RWPE1 (cell line): ENCODE measurements at places on chromosomes 2 and 18.

- DNase-seq: no peak
Observed at GRCh38 chr2:224029876-224030275, 9.2 kb downstream of the SERPINE2 start.

- DNase-seq: no peak
Observed at GRCh38 chr2:60252581-60253150, 300.8 kb downstream of the BCL11A start.

DNA sequence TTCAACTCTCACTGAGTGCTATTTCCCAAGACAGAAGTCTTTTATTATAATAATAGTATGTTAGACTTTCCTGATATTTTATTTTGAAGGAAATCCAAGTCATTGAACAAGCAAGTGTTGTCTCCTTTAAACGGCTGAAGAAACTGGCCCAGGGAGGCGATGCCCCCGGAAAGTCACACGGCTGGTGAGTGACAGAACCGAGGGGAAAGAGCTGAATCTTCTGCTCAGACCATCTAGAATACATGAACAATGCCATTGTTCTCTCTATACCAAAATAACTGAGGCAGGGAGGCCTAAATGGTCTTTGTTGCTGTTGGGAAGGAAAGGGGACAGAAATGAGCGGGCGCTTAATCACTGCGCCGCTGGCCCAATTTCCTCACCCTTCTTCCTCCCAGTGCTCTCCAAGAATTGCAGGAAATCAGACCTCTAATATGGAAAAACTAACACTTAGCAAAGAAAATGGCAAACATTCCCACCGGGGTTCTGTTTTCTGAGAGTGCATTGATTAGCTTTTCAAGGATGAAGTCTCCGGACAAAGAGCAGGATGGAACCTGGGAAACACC is 101.5 kb downstream of the KLF7 start:
- DNase-seq: no peak

GRCh38 chr2:30422444-30423040 is 24.5 kb upstream of the LCLAT1 start:
- DNase-seq: no peak

GRCh38 chr2:100981011-100981410 is 21.1 kb upstream of the RPL31 start:
- no peak for DNase-seq

DNA sequence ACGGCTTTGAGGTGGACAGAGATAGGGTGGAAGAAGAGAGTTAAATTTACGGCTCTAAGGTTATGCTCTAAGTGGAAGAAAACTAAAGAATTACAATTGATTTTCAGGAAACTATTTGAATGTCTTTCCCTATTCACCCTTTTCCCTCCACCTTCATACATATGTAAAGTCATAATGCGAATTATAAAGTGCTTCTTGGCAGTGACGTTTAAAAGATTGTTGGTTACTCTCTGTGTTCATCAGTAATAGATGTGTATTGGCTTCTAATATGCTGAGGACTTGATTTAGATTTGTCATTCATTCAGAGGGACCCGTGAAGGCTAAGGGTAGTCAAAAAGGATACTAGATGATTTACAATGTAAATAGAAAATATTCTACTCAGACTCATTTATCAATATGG is 63.9 kb downstream of the ARHGAP28 start:
- no peak for DNase-seq

DNA sequence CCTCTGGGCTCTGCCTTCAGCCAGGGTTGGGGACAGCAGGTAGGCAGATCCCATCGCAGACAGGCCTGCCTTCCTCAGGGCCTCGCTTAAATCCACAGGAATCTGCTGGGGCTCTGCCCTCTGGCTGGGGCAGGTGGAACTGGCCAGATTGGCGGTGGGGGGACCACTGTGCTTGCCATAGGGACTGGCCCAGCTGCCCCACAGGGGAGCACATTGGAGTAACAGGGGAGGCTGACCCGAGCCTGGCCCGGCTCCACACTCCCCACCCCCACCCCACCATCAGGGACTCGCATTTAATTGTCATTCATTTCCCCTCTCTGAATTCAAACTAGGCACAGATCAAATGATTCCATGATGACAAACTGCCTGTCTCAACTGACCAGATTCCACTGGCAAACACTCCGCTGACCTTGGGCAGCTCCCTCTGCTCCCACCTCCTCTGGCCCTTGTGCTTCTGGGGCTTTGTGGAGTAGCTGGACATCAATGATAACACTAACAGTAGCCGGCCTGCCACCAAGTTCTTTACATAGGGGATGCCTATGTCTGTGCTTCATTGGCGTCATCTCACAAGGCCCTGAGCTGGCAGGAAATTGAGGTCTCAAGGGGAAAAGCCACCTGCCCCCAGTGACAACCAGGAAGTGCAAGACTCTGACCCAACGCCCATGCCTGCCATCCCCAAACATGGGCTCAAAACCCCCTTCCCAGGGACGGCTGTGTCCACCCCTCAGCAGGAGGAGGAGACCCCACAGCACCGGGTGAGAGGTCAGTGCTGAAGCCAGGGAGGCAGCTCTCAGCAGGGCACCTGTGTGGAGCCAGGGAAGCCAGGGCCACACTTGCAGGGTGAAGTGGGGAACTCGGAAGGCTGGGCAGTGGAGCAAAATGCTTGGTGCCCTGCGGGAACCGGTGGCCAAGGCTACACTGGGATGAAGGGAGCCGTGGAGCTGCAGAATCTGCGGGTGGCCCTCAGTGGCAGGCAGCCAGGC is 2.1 kb upstream of the B3GNT7 start:
- no peak for DNase-seq

- no peak for DNase-seq
Observed at GRCh38 chr2:20210462-20210861, 14.5 kb downstream of the SDC1 start.

DNA sequence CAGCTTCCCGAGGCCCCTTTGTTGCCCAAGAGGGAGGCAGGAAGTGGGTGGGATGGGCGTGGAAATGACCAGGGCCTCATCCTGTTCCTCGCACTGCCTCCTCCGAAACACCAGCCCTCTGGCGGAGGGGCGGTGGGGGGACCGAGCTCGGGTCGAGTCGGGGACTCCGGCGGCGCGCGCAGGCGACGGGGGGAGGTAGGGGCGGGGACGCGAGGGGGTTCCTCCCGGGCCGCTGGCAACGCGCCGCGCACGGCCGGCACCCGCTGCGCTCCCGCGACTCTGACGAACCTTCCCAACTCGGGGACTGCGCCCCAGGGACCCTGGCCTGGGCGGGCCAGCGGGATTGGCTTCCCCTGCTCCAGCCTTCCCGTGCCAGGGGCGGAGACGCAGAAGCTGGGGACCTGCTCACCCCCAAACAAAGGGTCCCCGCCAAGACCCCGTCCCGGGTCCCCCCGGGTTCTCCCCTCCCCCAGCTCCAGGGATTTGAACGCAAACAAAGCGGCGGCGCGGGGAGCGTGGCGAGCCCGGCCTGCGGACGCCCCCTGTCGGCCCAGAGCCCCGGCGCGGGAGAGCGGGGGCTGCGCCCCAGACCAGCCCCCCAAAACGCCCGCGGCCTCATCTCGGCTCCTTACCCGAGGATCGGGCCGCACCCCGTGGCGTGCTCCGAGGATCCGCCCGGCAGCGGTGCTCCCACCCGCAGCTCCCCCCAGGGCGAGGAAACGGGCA is 1.2 kb downstream of the SEMA4C start:
- peak; percentile 82 for DNase-seq

DNA sequence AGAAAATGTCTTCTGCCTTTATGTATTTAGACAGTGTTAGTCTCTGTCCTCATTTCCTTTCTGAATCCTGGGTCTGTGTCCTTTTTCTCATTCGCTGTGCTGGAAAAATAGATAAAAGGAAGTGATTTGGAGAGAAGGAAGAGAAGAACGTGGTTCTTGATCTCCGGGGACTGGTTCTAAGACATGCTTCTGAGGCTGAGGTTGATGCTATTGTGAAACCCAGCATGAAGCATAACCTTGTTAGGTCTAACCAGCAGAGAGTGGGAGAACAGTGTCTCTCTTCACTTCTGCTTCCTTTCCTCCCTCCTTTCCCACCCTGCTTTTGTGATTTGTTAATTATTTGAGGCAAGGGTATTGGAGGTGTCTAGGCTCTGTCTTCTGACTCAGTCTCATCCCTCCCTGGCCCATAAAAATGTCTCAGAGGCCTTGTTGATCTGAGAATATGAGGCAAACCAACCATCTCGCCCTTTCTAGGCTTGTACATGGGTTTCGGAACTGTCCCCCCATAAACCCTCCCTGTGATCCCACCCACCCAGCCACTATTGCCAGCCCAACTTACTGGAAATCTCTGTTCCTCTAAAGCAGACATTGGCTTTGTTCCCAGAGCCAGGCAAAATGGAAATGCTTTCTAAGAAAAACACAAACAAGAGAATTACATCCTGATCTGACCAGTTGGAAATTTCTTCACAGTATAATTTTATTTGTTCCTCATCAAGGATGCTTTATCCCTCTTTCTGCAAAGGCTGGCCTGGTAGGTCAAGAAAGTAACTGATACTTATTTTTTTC is 360.6 kb upstream of the TNP1 start:
- no peak for DNase-seq

DNA sequence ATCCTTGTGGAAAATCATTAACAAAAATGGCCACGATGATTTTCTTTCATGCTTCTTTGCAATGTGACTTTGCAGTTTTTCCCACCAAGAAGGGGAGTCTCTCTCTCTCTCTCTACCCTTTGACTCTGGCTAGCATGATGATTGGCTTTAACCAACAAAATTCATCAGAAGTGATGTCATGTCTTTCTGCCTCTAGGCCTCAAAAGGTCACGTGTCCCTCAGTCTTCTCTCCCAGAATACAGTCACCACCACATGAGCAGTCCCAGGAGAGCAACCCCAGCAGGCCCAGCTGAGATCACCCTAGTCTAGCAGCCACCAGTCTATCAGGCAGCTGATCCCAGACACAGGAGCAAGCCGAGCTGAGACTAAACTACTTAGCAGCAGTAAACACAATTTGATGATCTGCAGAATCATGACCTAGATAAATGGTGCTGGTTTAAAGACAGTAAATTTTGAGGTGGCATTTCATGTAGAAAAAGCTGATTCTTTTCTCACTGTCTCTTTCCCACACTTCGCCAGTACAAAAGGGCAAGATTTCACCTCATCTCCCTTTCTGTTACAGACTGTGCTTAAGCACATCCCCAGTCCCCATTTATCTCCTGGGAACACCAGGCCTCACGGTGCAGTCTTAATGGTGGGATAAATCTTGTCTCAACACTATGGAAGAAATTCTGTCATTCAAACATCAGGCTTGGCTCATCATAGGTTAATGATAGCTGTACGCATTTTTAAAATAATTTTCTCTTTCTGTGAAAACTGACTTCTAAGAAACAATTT is 132.7 kb downstream of the SCG2 start:
- no peak for DNase-seq

DNA sequence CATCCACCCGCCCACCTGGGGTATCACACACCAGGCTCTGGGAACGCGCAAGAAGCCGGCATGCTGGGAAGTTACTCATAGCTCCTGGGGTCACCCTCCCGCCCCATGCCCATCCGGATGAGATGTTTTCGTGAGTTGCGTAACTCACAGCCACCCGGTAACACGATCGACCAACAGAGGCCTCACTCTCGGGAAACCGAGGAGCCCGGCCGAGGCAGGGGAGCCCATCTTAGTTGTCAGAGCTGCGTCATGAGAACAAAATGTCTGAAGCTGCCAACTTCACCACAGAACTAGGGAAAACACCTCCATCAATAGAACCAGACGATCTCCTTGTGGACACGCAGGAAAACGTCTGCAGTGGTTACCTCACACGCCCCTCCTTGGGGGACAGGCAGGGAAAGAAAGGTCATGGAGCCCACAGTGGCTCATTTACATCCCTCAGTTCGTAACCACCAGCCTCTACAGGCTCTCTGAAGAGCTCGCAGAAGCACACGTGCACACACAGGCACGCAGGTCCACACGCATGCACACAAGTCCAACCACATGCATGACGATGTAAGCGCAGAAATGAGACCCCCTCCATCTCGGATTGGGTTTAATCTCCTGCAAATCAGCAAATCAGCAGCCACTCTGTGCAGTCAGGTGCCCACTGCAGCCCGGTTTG is 26.2 kb downstream of the ADI1 start:
- peak; percentile 26 for DNase-seq

GRCh38 chr18:30991397-30991796 is 51.1 kb downstream of the DSC3 start:
- no peak for DNase-seq

GRCh38 chr2:234191819-234192407 is 141.4 kb downstream of the SPP2 start:
- DNase-seq: peak; percentile 19

DNA sequence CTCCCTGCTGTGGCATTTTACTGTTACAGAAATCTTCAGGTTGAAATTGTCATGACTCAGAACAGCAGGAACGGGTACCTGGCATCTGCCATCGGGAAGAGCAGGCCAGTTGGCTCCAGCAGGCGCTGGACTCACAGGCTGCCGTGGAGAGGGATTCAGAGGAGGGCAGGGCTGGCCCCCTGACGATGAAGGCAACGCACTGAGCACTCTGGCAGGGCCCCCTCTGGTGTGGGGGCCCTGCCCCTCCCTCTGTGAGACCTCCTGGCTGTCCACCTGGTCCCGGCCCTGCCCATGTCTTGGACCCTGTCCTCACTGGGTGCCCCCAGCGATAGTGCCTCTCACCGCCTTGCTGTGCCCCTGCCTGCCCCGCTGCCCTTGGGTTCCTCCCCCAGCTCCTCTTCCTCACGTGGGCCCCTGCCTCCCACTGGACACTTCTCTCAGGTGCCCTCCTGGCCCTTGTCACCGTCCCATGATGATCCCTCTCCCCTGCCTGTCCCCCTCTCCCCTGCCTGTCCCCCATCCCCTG is 23.3 kb upstream of the ALLC start:
- DNase-seq: no peak

DNA sequence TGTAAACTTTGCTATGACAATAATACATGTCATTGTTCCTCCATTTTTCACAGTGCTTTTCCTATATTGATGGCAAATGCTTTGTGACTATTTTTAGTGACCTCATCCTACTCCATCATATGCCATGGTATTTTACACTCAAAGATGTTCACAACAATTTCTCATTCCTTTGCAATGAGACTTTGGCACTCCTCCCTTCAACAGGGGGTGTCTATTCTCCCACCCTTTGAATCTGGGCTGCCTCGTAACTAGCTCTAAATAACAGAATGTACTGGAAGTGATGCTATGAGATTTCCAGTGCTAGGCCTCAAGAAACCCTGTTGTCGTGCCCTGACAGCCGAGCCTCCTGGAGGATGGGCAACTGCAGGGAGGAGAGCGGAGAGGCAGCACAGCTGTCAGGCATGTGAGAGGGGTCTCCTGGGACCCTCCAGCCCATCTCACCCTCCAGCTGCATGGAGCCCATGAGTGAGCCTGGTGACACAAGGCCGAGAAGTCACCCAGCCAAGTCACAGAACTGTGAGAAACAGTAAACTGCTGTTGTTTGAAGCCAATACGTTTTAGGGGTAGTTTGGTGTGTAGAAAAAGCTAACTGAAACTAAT is 103.1 kb upstream of the APCDD1 start:
- DNase-seq: no peak

DNA sequence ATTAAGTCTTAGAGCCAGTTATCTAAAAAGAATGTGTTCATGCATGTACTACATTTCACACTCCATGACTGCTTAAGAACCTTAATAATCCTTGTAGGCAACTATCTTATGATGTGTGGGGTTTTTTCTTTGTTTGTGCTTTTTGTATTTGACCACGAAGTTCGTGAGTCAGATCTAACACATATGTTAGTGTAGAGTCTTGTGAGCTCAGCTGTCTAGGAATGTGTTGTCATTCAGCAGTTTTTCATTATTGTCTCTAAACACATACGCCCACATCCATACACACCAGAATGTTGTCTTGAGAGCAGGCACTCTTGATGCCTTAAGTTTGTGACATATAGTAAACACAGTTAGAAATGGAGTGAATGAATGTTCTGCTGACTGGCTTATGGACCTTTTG is 38.4 kb downstream of the CAB39 start:
- peak; percentile 53 for DNase-seq
